Activated T-cell treated with anti-CD3 and anti-CD28 coated beads, Interleukin-2, amount 50 U/mL, for 24 hours (primary cell): ENCODE measurements at places on chromosomes 5 and 9.

- H3K27me3 ChIP-seq = no peaks in the 10 kb centered on the region
- H3K4me1 ChIP-seq = no peaks in the 10 kb centered on the region
- H3K27ac ChIP-seq = no peak overlapping the region
- no peak overlapping the region for H3K4me3 ChIP-seq
Measured at GRCh38 chr5:118597543-118597942, 390.8 kb downstream of the DTWD2 start.

- H3K4me1 ChIP-seq = no peaks in the 10 kb centered on the region
- H3K4me3 ChIP-seq = no peak overlapping the region
- H3K27me3 ChIP-seq = no peaks in the 10 kb centered on the region
- no peak for DNase-seq
- no peaks in the 10 kb centered on the region for H3K36me3 ChIP-seq
Measured at GRCh38 chr9:106421772-106422171, 441.2 kb upstream of the ZNF462 start.

DNA sequence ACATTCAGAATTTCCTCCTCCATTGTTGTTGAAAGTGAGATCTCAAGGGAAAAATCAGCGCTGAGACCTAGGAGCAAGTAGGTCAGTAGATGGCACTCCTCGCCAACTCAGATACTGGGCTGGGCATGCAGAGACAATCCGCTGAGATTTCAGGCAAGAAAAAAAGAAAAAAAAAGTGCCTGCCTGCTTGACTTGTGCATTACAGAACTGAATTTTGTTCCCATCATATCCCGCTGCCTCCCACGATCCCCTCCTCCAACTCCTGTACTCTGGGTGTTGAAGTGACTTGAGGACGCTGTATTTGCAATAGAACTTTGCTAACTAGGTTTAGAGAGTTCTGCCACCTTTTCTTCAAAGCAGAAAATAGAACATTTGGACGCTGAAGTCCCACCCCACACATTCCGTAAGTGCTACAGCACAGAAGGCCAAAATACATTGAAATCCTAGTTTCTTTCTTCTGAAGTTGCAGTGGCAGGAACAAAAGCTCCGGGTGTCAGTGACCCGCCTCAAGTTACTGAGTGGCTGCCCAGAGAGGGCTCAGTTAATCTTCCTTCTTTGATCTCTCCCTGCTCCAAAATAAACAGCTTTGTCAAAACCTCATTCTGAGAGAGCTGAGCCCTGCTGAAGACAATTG, 265.8 kb downstream of the MLLT3 start:
- H3K4me3 ChIP-seq = no peak overlapping the region
- H3K36me3 ChIP-seq = peaks cover 58% of the 10 kb centered on the region
- no peaks in the 10 kb centered on the region for H3K27me3 ChIP-seq
- peak; percentile 59 for DNase-seq

GRCh38 chr5:171728686-171729085, 56.9 kb upstream of the SMIM23 start:
- no peaks in the 10 kb centered on the region for H3K4me1 ChIP-seq
- no peak overlapping the region for H3K4me3 ChIP-seq
- DNase-seq = no peak
- H3K27me3 ChIP-seq = peaks cover 19% of the 10 kb centered on the region
- no peaks in the 10 kb centered on the region for H3K36me3 ChIP-seq
- no peak overlapping the region for H3K27ac ChIP-seq

DNA sequence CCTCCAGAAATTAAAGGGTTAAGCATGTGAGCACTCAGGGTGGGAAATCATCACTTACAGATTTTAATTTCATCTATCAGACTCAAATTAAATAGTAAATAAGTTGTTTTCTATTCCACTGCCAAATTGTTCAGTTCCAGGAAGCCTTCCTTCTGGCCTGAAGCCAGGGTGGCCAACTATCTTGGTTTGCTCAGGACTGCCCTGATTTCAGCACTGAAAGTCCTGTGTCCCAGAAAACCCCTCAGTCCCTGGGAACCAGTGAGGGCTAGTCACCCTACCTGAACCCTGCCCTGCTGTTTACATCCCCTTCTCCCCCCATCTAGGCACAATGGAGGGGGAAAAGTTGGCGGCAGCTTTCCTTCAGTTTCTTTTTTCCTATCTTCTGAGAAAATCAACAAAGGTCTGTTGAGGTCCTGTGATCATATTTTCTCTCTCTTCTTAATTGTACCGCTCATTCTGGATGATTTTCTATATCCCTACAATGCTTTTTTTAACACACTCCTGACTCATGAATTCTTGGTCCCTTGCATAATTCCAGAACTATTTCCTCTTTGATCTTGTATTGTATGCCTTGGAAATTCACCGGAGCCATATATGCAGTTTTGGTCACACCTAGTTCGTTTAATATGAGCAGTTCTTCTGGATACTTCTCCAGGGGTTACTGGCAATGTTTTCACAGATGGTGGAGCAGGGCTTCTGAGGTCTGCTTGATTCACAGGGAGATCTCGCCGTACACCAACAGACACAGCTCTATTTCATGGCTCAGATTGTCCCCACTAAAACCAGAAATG, 103.8 kb downstream of the MAP1B start:
- no peak overlapping the region for H3K27ac ChIP-seq
- no peaks in the 10 kb centered on the region for H3K27me3 ChIP-seq
- no peak overlapping the region for H3K4me3 ChIP-seq
- peaks cover 35% of the 10 kb centered on the region for H3K4me1 ChIP-seq

DNA sequence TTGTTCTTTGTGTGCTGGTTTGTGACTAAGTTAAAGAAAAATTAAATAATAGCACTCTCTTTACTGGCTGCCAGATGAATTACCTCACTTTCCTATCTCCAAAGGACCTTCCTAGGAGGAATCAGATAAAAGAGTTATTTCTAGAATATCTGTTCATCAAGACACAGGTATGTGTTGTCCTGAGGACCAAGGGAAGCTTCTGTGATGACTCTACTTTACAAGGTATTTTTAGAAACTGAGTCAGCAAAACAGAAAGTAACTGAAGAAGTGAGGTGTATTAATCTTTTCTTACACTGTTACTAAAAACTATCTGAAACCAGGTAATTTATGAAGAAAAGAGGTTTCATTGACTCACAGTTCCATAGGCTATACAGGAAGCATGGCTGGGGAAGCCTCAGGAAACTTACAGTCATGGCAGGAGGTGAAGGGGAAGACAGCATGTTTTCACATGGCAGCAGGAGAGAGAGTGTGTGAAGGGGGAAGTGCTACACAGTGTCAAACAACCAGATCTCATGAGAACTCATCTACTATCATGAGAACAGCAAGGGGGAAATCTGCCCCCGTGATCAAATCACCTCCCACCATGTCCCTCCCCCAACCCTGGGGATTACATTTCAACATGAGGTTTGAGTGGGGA, 189.2 kb upstream of the DMAC1 start:
- H3K27ac ChIP-seq = peak overlapping the region; percentile 5
- peaks cover 11% of the 10 kb centered on the region for H3K4me1 ChIP-seq
- no peak for DNase-seq
- H3K4me3 ChIP-seq = no peak overlapping the region
- peaks cover 3% of the 10 kb centered on the region for H3K27me3 ChIP-seq

- peaks cover 14% of the 10 kb centered on the region for H3K4me1 ChIP-seq
- no peaks in the 10 kb centered on the region for H3K36me3 ChIP-seq
- H3K27me3 ChIP-seq = no peaks in the 10 kb centered on the region
- DNase-seq = no peak
Measured at GRCh38 chr5:138078006-138078643, 5.7 kb upstream of the WNT8A start.
